Stimulated activated CD8-positive, alpha-beta memory T cell treated with anti-CD3 and anti-CD28 coated beads, Interleukin-4, amount 100 ng/mL, for 24 hours (primary cell): ENCODE measurements at places on chromosomes 12 and 14.
A peak's percentile ranks its signal among the peaks of the same experiment; 100 is the strongest.

GRCh38 chr12:95083471-95083870 is 10.1 kb upstream of the NR2C1 start:
- DNase-seq: no peak

GRCh38 chr12:115245020-115245419 is 561.0 kb upstream of the TBX3 start:
- no peak for DNase-seq

- DNase-seq: no peak
These were observed 87.7 kb upstream of the ANO2 start for GRCh38 chr12:6032726-6033125.

- DNase-seq: peak; percentile 7
These were observed 133.7 kb downstream of the AEBP2 start for GRCh38 chr12:19572920-19573558.

DNA sequence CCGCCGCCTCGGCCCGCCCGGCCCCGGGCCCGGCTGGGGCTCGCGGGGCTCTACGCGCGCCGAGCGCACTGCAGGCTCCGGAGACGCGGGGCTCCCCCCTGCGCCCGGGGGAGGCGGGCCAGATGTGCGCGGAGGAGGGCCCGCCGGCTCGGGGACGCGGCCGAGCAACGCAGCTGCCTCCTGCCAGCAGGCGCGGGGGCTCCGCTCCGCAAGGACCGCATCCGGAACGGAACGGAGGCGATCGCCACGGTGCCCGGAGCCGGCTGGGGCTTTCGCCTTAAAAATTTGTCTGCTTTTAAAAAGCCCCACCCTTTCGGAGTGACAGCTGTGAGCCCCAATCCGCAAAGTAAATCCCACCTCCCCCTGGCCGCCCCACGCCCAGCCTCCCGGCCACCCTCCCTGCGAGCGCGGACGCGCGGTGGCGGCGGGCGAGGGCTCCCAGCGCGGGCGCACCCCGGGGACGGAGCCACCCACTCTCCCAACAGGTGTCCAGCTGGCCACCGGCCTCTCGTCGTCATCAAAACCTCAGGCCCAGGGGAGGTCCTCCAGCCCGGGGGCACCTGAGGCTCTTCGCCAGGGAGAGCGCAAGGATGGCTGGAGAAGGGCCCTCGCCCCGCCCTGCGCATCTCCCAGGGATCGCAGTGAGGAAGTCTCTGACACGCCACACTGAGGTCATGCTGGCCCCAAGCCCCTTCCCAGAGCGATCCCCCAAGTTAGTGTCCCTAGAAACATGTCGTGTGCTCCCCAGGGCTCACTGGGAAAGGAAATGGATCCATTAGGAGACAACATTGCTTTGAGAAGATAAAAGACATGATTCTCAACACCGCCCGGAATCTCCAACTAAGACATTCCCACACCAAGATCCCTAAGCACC is at the start of gene TMEM132D:
Gene TMEM132D, minus strand, starts transcription at position 70 of the 874 bp plus-strand sequence.
- DNase-seq: no peak

DNA sequence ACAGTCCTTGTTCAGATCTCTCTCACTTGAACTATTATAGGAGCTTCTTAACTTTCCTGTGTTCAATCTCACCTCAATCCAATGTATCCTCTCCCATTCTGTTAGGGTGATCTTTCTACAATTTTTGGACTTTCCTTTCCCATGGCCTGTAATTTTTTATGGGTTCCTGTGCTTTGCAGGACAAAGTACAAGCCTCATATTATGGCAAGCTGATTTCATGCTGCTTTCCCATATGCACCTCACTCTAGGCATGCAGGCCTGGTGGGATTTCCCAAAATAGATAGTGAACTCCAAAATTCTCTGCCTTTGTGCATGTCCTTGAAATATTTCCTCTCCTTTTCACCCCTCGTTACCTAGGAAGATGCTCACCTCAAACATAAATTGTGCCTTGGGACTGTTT is 499.4 kb downstream of the NAV3 start:
- DNase-seq: no peak

DNA sequence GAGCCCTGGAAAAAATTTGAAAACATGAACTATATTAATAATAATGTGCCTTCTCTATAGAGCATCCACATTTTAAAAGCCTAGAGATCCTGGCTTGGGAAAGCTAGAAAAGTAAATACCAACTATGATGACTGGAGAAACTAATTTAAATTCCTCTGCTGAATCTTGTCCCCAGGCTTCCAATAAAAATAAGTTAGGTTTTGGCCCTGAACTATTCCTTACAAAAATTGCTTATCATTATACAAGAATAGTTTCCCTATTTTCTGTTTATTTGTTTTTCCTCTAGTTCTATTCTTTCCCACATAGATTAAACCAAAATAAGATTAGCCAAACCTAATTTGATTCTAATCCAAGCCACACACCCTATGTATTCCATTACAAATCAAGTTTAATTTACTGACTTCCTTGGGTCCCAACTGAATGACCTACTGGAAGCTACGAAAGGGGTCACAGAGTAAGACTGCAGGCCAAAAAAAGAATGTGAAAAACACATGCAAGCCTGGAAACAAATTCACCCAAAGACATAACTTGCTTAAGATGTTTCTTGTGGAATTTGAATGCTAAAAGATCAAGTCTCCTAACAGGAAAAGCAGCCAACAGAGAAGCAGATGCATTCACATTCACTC is 133.0 kb downstream of the PAWR start:
- DNase-seq: no peak

- DNase-seq: no peak
These were observed 14.1 kb downstream of the P2RX2 start for GRCh38 chr12:132632521-132633228.

GRCh38 chr12:116552773-116553373 is 6.3 kb upstream of the MAP1LC3B2 start:
- DNase-seq: no peak

DNA sequence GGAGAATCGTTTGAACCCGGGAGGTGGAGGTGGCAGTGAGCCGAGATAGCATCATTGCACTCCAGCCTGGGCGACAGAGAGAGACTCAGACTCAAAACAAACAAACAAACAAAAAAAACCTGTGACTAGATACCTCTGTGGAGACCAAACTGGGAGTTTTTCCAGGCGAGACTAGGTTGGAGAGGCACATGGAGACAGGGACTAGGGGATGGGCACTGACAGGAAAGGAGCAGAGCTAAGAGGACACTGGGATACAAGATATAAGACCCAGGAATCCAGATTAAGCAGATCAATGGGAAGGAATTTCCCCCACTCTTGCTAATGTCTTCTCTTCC is 4.7 kb upstream of the ITGA5 start:
- no peak for DNase-seq

- no peak for DNase-seq
These were observed 68.7 kb upstream of the MAP1LC3B2 start for GRCh38 chr12:116490471-116490870.

- DNase-seq: peak; percentile 78
These were observed 604 bp downstream of the EIF4B start for GRCh38 chr12:53006810-53007309.

GRCh38 chr14:90288651-90289355 is 32.5 kb downstream of the PSMC1 start:
- DNase-seq: no peak

GRCh38 chr12:49961111-49961922 is at the start of gene AQP5:
Gene AQP5, plus strand, starts transcription at chr12:49961872. Its CDS starts 146 bp downstream, at chr12:49962018.
- no peak for DNase-seq

DNA sequence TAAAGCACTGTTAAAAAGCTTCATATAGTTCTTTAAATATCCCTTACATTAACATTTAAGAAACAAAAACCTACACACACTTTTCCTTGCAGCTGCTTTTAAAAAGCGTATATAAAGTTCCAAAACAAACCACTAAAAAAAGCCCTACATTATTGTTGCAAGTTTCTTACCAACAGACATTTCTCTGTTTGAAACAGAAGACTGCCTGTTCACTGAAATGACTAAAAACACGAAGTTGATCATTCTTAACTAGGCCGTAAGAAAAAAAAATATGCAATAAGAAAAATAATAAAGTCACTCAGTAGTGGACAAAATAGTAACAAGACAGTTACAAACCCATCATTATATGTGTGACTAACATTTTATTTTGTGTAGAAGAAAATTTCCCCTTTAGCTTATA is 37.3 kb downstream of the KIF21A start:
- DNase-seq: no peak

- DNase-seq: no peak
These were observed 101.9 kb downstream of the DACT1 start for GRCh38 chr14:58739674-58740073.

DNA sequence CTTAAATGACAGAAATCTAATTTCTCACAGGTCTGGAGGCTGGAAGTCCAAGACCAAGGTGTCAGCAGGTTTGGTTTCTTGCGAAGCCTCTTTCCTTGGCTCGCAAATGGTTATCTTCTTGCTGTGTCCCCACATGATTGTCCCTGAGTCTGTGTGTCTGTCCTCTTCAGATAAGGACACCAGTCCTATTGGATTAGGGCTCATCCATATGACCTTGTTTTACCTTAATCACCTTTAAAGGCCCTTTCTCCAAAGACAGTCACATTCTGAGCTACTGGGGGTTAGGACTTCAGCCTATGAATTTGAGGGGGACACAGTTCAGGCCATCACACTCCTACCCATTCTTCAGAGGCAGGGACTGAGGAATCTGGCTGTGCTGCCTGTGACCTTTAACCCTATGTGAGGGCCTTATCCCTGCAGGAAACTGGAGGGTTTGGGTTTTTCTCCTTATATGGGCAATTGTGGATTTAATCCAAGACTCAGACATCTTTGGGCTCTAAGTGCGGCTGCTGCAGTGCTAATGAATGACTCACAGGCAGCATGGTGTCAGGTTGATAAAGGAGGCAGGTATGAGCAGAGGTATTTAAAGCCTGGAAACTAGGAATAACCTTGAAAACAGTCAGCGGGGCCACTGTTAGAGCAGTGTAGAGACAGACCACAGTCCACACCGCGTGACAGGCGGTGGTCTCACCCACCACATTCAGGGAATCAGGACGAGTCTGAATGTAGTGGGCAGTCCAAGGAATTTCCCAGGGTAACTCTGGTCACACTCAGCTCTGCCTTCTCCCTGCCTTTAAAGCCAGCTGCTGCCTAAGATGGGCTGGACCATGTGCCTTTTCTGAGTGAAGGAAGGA is 10.2 kb downstream of the TPCN1 start:
- no peak for DNase-seq

- DNase-seq: no peak
These were observed 272.7 kb downstream of the AEBP2 start for GRCh38 chr12:19712041-19712440.

GRCh38 chr14:89178800-89179535 is 238.1 kb downstream of the FOXN3 start:
- DNase-seq: no peak

- DNase-seq: no peak
These were observed 181.7 kb downstream of the NPAS3 start for GRCh38 chr14:33120341-33120740.

DNA sequence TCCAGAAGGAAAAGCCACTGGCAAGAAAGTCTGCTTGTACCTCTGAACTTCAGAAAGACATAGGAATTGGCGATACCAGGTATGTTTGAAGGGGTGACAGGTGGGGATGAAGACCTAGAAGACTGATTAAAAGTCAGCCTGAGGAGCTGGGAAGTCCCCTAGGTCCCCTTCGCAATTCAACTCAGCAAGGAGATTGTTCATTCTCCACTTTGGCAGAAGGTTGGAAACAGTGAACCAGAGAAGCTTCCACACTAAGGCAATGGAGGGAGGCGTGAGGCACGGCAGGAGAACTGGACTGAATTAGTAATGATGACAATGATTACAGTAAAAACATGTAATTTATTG is 240.3 kb upstream of the TMPO start:
- DNase-seq: no peak

DNA sequence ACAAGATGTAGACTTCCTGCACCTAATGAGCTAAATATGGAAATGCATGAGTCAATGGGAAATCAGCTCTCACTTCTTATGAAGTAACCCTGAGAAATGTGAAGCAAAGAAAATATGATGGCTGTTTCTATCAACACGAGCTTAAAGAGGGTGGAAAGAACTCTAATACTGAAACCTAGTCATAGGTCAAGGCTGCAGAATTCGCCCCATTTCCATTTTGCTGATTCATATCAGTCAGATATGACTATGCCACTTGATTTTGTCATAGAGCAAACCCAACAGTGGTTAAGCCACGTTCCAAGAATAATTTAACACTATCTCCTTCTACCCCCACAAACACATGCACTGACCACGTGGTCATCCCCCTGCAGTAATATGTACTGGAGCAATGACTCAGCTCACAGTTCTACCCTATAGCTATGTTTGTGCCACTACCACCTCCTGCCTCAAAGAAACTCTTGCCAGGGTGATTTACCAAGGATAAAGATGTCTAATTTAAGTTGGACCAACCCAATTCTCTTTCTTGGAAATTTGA is 157.5 kb downstream of the TMTC3 start:
- DNase-seq: peak; percentile 11

DNA sequence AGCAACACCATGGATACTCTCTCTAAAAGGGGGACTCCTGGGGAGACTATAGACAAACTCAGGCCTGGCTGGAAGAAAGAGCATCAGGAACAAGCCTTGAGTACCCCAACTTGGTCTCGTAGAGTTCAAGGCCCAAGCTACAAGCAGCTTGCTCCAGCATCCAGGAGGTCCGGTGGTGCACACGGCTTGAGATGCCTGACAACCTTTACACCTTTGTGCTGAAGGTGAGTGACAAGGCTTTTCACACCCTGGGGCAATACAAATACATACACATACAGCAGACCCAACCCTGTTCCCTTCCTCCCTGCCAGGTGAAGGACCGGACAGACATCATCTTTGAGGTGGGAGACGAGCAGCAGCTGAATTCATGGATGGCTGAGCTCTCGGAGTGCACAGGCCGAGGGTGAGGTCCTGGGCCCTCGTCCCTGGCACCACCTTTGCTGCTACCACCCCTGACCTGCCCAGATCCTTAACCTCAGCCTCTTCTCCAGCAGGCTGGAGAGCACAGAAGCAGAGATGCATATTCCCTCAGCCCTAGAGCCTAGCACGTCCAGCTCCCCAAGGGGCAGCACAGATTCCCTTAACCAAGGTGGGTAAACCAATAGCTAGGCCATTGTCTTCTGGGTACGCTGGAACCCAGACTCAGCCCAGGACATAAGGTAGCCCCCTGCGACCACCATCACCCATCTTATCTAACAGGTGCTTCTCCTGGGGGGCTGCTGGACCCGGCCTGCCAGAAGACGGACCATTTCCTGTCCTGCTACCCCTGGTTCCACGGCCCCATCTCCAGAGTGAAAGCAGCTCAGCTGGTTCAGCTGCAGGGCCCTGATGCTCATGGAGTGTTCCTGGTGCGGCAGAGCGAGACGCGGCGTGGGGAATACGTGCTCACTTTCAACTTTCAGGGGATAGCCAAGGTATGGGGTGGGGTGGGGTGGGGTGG is 41.2 kb downstream of the SH2B3 start:
- no peak for DNase-seq
